Dorsolateral prefrontal cortex (tissue), 122 donors: ENCODE measurements at places on chromosomes 7 and 10.

DNA sequence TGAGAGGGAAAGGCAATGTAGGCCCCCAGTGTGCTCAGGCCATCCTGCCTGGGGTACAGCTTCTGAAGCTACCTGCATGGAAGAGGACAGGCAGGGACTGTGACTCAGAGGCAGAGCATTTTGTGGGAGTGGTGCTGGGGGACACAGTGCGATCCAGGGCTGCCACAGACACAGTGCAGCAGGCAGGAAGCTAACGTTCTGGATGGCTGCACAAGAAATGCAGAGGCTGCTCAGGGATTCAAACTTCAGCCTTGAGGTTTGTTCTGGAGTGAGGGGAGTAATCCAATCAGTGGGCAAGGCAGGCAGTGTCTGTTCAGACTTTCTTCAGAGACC is 648.0 kb upstream of the IGFBP3 start:
- no peak for DNase-seq

DNA sequence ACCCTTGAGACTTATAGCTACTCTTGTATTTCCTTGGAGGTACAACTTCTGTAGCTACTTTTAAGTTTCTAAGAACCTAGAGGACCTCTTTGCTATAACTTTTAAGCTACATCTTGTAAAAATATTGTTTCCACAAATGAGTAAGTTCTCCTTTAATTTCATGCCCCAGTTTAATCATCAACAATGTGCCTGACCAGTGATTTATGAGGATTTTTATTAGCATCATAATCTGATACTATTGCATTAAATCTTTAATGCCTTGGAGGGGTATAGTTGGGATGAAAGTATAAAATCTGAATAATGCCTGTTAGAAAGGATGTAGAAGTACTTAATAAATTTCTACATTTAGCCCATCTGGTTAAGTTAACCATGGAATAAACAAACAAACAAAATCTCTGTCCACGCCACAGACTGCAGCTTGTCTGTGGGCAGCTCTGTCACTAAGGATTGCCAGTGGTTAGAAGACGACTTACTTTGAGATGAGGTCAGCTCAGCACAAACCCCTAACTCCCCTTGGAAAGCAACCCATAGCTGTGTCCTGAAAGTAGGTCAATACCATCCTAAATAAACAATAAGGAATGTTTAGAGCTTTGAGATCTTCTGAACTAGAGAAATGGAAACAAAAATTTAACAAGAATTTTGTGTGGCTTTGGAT is 18.3 kb downstream of the UBE2D1 start:
- no peak for DNase-seq

- no peak for DNase-seq
Measured at GRCh38 chr7:234708-235553, 42.6 kb downstream of the FAM20C start.

GRCh38 chr7:66039094-66039670 is 36.4 kb upstream of the ASL start:
- DNase-seq, result no peak

DNA sequence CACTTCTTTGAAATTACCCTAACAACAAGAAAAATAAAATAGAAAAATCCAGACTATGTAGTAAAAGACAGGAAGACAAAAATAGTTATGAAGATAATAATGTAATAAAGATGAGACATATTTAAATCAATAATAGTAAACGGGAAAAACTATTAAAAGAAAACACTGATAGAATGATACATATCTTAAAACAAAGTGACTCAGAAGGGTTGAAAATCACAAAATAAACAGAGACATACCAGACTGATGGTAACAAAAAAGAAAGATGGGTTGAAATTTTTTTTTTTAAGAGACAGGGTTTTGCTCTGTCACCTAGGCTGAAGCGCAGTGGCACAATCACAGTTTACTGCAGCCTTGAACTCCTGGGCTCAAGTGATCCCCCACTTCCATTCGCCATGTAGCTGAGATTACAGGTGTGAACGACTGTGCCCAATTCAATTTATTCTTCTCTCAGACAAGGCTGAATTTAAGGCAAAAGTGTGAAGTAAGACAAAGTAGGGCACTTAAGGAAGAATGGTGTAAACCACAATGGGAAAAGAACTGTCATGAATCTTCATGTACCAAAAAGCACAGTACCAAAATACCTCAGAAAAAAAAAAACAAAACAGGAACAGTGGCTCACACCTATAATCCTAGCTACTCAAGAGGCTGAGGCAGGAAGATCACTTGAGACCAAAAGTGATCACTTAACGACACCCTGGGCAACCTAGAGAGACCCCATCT is 47.4 kb downstream of the LMBR1 start:
- DNase-seq, result no peak

DNA sequence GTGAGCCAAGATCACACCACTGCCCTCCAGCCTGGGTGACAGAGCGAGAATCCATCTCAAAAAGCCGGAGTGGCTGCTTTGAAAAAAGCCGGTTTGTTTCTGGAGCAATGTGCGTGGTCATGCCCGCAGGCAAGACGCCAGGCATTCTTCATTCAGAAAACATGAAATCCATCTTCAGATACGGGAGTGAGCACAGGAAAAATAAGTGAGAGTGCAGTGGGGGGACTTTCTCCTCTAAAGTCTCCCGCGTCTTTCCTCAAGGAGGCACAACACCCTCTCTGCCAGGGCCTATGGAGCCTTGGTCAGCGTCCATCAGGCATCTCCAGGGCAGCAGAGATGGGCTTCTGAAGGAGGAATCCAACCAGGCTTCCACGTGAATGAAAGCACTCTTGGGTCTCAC is 62.3 kb upstream of the DGKI start:
- DNase-seq, result peak; percentile 57

DNA sequence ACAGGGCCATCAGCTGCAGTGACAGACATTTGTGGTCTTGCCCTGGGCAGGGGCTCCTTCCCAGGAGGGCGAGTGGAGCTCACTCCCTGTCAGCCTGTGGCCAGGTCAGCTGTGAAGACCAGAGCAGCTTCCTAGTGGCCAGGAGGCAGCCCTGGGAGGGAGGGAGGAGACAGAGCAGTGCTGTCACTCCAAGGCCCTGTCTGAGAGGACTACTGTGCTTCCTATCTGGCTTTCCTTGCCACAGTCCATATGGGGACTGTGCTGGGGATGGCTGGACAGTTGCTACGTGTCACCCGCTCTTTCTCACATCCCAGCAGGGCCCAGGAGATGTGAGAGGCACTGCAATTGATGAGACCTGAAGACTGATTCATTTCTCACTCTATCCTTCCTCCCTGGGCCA is 15.2 kb upstream of the ADCYAP1R1 start:
- DNase-seq, result no peak

GRCh38 chr10:123913688-123914268 is 22.2 kb upstream of the CPXM2 start:
- DNase-seq, result no peak

DNA sequence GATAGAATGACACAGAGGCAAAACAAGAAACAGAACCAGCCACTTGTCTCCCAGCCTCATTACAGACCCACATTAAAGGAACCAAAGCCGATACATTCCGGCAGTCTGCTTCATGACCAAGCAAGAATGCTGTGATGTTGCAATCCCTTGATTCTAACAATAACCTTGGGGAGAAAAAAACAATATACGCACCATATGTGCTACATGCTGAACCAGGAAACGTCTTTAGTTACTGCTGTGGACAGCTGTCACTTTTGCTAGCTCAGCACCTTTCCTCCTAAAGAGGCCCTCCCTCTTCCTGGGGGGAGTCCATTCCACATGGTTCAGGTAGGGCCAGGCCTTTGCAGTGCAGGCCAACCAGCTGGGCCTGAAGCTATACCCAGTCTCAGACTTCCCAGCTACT is 79.1 kb downstream of the PRTFDC1 start:
- DNase-seq, result no peak

- DNase-seq, result peak; percentile 34
Measured at GRCh38 chr7:135597926-135598305, 40.2 kb downstream of the NUP205 start.

DNA sequence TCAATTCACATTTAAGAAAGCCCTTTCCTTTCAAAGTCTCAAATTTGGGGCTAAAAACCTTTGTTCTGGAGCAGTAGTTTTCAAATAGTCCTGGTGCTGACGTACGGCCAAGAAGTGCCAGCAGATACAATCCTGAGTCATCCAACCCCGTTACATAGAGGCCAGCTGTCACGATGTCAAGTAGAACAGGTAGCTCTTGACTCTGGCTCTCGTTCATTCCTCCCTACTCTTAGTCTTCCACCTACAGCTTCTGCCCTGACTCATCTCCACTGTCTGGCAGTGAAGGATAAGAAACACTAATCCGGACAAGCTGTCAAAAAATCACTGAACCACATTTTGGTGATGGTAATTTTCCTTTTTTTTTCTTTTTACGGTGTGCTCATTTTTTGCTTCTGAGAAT is 132.4 kb upstream of the PTN start:
- peak; percentile 45 for DNase-seq

- no peak for DNase-seq
Measured at GRCh38 chr10:95503001-95503400, 58.2 kb downstream of the SORBS1 start.

- DNase-seq, result no peak
Measured at GRCh38 chr7:95471071-95471470, 14.7 kb upstream of the ASB4 start.

- no peak for DNase-seq
Measured at GRCh38 chr7:139887992-139888481, 59.0 kb downstream of the TBXAS1 start.

DNA sequence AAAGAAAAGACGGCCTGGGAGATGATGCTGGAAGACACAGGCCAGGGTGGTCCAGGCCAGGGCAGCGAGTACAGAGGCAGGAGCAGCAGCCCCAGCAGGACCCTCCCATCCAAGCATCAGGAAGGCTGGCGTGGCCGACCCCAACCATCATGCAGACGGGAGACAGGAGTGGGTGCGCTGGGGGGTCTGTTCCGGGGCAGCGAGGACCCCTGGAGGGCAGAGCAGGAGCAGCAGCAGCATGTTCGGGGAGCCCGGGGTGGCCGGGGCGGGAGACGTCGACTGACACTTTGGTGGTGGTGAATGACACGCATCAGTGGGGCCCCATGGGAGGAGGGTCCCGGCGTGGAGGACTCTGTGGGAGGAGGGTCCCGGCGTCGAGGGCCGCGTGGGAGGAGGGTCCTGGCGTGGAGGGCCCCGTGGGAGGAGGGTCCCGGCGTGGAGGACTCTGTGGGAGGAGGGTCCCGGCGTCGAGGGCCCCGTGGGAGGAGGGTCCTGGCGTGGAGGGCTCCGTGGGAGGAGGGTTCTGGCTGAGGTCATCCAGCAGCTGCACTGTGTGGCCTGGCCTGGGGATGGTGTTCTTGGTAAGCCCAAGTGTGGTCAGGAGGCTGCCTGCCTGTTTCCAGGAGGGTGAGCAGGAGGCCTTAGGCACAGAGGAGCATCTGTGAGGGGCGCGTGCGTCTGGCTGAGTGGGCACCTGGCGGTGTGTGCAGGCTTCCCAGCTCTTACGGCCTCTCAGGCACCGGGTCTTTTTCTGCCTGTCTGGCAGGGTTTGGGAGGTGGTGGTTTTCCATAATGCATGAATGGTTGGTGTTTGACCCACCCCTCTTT is 38.9 kb downstream of the FAM20C start:
- no peak for DNase-seq

DNA sequence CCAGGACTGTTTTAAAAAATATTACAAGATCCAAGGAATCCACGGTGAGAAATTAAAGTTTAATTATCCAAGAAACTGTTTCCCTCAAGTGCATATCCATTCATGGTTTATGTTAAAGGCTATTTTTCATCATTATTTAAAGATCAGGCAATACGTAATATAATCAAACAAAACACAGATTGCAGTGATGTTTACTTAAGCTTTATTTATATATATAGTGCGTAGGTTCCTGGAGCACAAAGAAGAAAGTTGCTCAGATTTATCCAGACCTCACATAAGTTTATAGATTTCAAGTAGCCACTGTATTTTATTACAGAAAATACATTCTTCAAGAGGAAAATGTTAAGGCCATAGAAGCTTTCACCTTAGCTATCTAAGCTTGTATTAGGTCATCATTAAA is 210.0 kb upstream of the KLF14 start:
- no peak for DNase-seq

DNA sequence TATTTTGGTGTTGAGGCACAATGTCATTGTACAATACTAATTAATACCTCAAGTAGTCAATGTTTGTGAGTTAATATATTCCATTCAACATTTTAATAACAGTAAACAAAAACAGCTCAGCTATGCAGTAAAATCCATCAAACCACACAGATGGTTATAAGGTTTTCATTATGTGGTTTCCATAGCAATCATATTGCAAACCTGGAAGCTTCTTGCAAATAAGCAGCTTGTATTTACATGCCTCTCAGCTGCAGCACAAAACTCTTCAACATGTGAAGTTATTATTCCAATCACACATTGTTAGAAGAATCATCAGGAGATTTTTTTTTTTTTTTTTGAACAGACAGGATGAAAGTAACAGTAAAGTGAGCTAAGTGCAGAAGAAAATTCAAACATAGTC is 170.2 kb downstream of the SKAP2 start:
- DNase-seq, result no peak

DNA sequence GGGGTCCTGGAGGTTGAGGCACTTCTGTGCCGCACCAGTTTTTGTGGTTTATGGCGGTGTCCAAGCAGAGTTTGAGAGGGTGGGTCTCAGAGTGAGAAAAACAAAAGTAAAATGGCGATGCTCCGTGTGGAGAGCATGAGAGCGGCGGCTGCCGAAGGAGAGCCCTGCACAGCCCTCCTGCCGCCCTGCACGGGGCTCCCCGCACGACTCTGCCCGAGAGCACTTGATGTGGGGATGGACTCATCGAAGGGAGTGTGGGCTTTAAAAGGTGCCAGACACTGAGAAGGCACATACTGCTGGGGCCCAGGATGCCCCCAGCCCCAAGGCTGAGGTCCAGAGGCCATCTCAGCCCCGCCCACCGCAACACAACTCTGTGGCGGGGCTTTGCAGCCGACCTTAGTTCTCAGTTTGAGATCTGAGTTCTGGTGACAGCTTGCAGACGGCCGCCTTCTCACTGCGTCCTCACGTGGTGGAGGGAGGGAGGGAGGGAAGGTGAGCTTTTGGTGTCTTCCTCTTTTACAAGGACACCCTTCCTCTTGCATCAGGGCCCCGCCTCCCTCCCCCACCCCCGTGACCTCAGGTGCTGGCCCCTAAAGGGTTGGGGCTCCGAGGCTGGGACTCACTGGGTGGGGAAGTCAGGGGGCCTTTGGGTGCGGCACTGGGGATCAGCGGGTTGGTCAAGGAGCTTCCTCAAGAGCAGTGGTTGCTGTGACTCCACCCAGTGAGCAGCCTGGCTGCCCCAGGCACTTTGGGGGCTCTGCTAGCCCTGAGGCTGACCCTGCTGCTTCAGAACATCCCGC is 69.1 kb downstream of the NKX6-2 start:
- no peak for DNase-seq

GRCh38 chr10:59098387-59098786 is 78.1 kb upstream of the PHYHIPL start:
- DNase-seq, result no peak

GRCh38 chr7:137418841-137419240 is 75.3 kb upstream of the PTN start:
- DNase-seq, result no peak

GRCh38 chr7:157738066-157738460 is 401.3 kb downstream of the DNAJB6 start:
- no peak for DNase-seq
